ENCODE measurements at places on chromosomes 6 and 20.

GRCh38 chr20:9409352-9409751 lies 105.0 kb upstream of the LAMP5 start:
- DNase-seq: no peak

DNA sequence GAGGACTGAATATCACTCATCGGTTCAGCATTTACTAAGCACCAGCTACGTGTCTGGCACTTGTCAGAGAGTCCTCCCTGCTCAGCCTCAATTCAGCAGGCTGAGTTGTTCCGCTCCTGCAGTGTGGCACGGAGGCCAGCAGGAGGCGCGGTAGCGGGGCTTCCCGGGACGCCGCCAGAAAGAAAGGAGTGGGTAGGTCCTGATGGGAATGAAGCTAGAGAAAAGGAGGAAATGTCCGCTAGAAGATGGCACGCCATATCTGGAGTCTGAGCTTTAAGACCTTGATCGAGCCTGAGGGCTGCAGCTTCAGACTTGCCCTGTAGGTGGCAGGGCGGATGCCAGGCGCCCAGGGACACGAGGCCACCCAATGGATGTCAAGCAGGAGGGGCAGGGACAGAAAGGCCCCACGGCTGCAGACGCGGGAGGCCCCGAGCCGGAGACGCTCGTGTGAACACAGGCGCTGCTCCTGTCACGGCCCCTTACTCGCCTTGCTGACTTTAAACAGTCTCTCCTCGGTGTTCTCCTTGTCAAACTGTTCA lies 18.7 kb downstream of the SERPINB6 start:
- no peak for DNase-seq

DNA sequence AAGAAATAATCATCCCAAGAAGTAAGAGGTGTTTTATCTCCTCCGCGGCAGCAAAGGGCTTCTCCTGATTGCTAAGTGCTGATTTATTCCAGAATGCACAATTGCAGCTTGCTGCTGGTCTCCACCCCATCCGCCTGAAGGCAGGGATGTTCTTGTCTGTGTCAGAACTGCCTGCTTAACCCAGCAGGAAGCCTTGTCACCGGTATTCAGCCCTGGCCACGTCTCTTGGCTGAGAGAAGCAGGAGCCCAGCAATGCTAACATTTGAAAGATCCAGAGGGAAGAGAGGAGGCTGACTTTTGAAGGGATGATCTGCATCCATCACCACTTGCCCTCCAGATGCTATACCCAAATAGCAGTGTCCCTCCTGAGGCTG lies 4.2 kb downstream of the SCML4 start:
- DNase-seq: no peak

DNA sequence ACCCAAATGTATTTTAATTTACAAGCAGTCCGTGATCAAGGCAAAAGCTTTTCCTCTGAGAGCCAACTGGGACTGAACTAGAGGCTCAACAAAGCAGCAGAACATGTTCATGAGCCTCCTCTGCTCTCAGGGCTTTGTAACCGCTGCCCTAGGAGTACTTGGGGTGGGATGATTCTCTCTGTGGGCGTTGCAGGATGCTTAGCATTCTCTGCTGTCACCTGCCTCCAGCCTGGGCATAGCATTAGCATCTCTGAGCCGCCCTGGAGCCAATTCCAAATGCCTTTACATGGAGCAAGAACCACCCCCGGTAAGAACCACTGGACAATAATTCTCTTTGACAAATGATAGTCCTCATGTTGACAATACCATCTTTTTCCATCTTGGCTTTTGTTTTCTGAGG lies 237.6 kb upstream of the CDH4 start:
- no peak for DNase-seq

DNA sequence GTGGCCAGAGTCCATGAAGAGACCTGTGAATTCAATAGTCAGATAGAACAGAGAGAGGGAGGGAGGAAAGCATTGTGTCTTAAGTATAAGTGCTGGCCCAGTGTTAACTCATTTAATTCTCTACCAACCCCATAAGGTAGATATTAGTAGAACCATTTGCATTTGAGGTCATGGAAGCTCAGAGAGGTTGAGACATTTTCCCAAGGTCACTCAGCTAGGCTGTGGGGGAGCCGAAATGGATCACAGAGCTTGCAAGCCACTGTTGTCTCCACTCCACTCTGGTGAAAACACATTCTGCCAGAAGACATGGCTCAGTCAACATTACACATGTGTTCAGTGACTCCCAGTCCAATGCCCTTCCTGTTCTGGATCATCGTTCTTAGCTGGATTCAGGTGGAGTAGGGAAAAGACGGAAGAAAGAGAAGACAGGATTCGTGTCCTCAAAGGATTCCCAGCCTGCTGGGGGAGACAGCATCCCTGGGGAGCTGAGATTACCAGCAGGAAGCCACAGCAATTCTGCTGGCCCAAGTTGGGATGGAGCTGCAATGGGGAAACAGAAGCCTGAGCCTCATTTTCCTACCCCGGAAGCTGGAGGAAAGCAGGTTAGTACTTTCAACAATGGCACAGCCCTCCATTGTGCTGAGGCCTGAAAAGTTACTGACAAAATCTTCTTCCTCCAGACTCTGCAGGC lies 27.0 kb upstream of the MDGA1 start:
- no peak for DNase-seq

- no peak for DNase-seq
Observed at GRCh38 chr6:15751721-15752350, 89.0 kb upstream of the DTNBP1 start.

DNA sequence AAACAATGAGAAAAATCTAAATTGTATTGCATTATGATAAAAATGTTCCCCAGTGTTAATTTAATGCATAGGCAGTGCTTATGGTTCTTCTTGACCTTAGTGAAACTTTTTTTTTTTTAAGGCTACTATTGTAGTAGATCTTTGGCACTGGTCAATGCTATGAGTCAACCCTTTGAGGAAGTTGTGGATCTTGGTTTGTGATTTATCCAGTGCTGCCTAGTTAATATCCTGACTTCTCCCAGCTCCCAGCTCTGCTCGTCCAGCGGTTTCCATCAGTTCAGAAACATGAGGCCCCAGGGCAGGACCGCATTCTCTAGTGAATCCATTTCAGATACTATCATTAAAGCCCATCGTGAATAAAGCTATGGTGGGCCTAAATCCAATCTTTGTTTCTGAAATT lies 364.5 kb upstream of the JARID2 start:
- no peak for DNase-seq

DNA sequence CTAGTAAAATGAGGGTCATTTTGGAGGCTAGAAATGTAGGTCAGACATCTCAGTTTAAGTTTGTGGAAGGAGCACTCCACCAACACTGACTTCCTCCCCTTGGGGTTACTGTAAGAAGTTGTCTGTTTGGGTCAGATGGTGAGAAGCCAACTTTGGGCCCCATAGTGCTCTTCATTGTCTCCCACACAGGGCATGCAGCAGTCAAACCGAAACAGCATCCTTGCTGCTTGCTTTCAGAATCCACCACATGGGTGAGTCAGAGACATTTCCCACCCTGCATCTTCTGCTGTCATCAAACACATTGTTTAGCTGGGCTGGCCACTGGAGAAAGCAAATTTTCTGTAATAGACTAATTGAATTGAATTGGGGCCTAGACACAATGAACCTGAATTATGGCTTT lies 16.8 kb downstream of the IL17F start:
- DNase-seq: no peak

DNA sequence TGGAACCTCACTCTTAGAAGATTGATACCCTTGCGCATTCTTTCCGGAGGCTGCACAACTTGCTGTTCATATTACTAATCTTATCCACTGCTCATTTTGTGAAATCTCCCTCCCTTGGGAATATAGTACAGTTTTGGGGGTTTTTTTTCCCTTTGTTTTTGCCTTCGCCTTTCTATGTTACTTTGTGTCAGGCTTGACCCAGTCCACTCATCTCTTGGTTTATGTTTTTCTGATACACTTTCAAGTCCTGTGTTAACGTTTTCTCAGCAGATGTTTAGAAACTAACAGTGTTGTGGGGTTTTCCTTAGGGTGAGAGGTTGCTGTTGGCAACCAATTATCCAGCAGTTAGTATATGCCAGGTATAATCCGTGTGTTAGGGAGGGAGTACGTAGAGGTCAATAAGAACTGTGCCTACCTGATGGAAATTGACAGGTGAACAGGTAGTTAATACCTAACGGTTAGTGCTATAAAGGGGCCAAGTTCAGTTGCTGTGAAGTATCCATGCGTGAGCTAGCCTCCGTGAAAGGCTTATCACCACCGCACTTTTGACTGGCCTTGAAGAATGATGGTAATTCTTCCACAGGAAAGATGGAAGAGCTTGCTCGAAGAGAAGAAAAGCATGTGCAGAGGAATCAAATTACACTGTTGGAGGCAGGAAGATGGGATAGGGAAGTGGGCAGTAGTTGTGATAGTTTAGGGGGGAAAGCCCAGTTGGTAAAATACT lies 1.4 kb downstream of the NFYA start:
- DNase-seq: no peak

- no peak for DNase-seq
Observed at GRCh38 chr6:73870907-73871306, 174.9 kb downstream of the CD109 start.

- DNase-seq: no peak
Observed at GRCh38 chr6:103409475-103409874, 1450.2 kb downstream of the HACE1 start.

DNA sequence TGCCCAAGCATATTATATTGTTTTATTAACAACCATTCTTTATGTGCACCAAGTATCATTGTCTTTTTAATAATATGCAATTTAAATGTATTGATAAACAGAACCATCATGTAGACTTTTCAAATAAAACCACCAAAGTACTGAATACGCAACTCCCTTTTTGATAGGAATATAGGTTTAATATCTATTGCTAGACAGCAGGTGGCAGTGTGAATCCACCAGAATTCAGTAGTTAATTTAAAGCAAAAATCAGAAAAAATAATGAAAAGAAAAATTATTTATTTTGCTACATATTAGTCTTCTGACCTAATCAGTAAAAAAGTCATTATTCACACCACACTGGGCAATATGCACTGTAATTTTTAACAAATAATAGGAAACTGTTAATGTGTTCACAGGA lies 143.7 kb downstream of the KLHL32 start:
- no peak for DNase-seq

DNA sequence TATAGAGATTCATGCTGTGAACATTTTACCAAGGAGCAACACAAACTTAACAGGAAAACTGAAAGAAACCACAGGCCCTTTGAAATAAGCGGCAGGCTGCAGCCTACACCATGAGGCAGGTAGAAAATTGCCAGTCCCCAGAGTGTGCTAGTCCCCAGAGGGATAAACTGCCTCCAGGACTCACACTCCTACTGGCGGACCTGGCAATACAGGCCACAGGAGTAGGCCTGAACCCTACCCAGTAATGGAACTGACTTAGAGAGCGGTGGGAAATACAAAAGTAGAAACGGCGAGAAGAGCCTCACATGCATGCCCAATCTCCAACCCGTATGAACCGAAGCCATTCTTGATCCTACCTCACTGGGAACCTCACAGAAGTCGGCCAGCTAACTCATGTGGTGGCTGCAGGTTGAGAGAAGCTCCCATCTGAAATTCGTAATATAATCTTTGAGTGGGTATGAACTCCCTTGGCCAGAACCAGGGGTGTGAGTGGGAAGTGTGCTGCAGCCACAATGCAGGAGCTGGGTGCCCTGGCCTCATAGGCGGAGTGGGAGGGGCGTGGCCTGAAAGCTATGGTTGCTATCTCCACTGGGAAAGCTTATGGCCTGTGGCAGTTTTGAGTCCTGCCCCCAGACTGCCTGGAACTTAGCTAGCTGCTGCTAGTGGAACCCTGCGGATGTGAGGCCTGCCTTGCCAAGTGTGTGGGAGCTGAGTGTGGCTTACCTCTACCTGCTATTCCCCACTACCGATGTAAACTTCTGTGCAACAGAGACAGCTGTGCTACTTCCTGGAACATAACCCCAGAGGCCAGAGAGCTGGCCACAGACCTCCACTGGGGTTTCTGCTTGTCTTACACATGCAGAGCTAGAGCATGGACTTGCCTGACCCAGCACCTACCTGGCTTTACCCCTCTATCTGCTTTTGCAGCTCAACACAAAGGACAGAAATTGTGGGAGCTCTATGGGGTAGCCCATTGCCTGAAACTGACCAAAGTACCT lies 146.5 kb upstream of the COL21A1 start:
- no peak for DNase-seq

- no peak for DNase-seq
Observed at GRCh38 chr6:151592449-151593159, 98.8 kb downstream of the CCDC170 start.

DNA sequence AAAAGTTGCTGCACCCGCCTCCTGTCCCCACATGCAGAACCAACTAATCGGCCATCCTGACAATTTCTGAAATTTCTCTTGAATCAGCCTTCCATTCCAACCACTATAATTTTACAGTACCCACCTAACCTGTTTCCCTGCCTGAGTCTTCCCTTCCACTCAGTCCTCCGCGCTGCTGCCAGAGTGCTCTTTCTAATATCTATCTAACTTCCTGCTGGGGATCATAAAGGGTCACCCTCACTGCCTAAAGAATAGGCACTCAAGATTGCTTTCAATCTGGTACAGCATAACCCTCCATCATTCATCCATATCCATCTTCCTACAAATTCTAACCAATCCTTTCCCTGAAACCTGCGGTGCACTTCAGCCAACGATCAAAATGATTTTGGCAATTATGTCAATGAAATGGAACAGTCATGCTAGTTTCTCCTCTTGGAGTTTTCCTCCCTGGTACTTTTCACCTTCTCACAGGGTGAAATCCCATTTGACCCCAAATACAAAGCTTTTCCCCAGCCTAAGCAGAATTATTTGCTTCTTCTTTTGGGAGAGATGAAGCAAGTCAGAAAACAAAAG lies 117.5 kb upstream of the BEND6 start:
- DNase-seq: no peak

DNA sequence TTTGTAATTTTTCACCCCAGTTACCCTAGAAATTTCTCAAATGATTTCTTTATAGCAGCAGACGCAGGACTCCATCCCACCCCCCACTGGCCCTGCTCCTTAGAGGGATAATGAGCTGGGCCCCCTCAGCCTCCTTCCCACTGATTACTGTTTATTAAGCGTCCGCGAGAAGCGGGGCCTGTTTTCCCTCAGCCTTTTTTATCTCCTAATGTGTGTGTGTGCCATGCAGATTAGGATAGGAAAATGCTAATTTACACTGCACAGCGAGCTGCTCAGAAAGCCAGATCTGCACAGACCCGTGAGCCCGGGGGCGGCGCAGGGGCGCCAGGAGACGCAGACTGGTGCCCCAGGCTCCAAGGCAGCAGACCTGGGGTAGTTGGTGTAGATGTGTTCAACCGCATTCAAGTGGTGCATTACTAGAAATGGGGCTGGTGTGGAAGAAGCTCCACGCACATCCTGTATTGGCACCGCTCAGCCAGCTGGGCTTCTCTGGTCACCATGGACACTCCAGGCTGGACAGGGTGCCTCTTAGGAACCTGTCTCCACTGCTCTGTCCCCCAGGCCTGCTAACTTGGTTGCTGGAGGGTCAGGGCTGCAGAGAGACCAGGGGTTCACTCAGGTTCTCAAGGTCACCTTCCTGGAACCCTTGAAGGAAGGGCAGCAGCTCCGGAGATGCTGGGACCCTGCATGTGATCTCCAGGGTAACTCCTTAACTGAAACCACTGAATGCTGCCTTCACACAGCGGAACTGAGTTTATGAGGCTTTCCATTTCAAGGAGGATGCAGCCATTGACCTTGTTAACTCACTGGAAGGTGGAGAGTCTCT lies 256.3 kb downstream of the ERMARD start:
- DNase-seq: peak; percentile 38

- DNase-seq: no peak
Observed at GRCh38 chr6:18216411-18216810, 47.9 kb downstream of the DEK start.

GRCh38 chr6:142635130-142635529 lies 309.8 kb downstream of the HIVEP2 start:
- DNase-seq: no peak

GRCh38 chr20:58228484-58229197 lies at the start of gene ANKRD60:
Gene ANKRD60 (minus strand): TSS chr20:58228653. CDS start chr20:58228653, 0 bp downstream.
- DNase-seq: no peak
